HuH-7 (cell line): ENCODE measurements at places on chromosomes 13 and 19.

GRCh38 chr13:50677687-50678463 is 165.6 kb downstream of the DLEU7 start:
- no peak for DNase-seq

- DNase-seq = no peak
Observed at GRCh38 chr19:48481846-48482639, 12.9 kb downstream of the CYTH2 start.

GRCh38 chr19:55362990-55363716 is at the start of gene GARIN5B:
Gene GARIN5B, minus strand, starts transcription at chr19:55363260. Its CDS starts 194 bp downstream, at chr19:55363066.
- no peak for DNase-seq

- DNase-seq = no peak
Observed at GRCh38 chr13:50766695-50767094, 76.8 kb downstream of the DLEU7 start.
